ENCODE measurements at places on chromosomes 2 and 18.
A peak's percentile ranks its signal among the peaks of the same experiment; 100 is the strongest.

DNA sequence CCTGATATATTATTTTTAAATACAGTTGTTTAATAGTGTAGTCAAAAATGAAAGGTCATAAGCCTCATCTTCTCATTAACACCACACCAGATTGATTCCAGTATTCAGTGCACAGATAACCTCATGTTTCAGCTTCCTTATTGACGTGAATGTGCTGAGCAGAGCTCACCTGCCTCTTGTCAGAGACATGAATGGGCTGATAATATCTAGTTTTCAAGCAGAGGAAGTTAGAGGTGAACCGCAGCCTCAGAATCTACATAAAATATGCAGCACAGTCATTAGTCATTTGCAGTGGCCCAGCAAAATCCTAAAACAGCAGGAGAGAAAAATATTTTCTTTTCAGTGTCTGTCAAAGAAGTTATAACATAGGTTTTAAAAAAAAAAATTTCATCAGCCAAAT lies 216.2 kb downstream of the GBX2 start:
- DNase-seq = peak; percentile 25

GRCh38 chr2:234861841-234862735 lies 89.7 kb upstream of the SH3BP4 start:
- no peak for DNase-seq

DNA sequence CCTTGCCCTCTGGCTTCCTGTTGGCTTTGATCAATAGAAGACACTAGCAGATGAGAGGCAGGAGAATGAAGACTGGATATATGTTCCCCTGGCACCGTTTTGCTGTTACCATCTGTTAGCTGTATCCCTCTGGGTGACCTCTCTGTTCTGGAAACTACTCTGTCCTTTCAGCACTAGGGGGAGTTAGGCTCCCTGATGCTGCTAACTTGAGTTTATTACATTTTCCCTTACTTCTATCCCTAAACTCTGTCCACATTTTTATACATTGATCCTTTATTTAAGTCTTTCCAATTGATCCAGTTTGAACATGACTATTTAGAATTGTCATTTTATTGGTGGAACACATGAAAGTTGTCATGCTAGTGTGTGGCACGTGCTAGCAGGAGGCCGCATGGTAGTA lies 1014.3 kb upstream of the CDH2 start:
- no peak for DNase-seq

- DNase-seq = no peak
Measured at GRCh38 chr2:176892676-176893226, 319.8 kb upstream of the HNRNPA3 start.

GRCh38 chr2:60352491-60353405 lies 200.7 kb downstream of the BCL11A start:
- no peak for DNase-seq

- DNase-seq = no peak
Measured at GRCh38 chr18:78376046-78376445, 603.6 kb upstream of the SALL3 start.

DNA sequence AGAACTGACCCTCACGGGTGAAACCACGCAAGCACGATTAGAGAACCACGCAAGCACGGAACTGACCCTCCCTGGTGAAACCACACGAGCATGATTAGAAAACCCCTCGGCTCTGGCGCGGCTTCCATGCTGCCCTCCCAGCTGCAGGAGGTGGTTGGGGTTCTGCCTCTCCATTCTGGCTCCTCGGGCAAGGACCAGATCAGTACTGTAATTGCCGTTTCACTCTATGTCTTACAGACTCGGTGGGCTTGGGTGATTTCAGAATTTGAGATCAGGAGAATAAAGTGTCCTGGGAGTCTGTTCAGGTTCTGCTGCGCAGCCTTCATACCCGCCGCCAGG lies 58.3 kb upstream of the KCNG2 start:
- no peak for DNase-seq

DNA sequence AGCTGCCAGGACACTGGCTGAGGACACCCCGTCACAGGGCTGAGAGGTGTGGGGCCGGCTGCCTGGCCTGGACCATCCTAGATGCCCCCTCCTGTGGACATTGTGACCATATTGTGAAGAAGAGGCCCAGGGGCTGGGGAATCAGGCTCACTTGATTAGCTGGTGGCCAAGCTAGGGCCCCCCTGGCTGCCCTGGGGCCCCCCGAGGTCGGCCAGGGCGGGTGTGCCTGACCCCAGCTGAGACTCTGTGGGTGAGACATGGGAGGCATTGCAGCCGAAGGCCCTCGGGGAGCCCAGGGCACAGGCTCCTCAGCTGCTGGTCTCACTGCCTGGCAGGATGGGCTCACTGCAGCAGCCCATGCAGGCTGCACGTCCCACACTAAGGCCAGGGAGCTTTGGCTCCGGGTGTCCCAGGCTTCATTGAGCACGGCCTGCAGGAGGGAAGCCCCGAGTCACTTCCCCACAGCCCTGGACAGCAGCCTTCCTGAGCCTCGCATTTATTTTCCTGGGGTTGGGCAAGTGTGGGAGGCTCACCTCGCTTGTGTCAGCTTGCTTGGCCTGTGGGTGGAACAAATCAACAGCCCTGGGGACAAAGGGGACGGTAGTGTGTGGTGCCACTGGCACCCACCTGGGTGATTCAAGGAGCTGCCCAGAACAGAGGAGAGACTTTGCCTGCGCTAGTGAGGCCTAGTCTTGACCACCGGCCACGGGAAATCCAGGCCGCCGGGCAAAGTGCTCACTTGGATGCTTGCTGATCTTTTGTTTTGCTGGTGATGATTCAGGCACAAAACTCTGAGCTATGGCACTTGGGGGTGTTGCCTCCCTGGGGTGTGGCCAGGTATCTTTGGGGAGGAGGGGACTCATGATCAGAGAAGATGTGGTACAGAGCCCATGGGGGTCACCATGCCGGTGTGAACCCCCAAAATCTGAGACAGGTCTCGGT lies 1.3 kb downstream of the GAL3ST2 start:
- DNase-seq = no peak

DNA sequence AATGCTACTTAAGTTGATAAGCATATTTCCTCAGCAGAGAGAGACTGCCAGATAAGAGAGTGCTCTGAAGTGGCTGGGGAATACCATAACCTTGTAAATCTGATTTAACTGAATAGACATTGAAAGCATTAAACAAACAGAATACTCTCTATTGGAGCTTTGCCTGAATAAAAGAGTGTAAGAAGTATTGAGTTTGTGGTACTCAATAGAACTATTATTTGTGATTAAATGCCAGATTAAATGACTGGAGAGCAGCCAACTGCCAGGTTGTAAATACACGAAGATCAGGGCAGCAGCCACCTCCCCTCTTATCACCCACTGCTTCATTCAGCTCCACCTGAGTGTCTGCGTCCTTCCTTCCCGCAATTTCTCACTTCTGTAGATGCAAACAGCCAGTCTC lies 373.6 kb downstream of the DCDC2C start:
- DNase-seq = no peak

DNA sequence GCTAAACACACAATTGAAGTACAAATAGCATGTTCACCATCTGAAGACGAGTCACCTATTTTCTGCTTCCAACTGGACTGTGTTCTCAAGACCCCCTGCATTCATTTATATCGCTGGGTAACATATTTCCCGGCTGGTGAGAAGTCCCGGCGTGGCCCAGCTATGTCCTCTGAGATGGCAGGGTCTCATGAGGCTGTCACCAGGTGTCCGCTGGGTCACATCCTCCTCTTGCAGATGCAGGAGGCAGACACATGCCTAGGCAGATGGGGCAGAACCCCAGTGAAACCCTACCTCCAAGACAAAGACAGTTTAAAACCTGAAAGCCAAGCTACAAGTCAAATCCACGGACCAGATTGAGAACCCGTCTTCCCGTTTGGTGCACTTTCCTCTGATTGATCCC lies 36.8 kb upstream of the UBE2F start:
- no peak for DNase-seq

DNA sequence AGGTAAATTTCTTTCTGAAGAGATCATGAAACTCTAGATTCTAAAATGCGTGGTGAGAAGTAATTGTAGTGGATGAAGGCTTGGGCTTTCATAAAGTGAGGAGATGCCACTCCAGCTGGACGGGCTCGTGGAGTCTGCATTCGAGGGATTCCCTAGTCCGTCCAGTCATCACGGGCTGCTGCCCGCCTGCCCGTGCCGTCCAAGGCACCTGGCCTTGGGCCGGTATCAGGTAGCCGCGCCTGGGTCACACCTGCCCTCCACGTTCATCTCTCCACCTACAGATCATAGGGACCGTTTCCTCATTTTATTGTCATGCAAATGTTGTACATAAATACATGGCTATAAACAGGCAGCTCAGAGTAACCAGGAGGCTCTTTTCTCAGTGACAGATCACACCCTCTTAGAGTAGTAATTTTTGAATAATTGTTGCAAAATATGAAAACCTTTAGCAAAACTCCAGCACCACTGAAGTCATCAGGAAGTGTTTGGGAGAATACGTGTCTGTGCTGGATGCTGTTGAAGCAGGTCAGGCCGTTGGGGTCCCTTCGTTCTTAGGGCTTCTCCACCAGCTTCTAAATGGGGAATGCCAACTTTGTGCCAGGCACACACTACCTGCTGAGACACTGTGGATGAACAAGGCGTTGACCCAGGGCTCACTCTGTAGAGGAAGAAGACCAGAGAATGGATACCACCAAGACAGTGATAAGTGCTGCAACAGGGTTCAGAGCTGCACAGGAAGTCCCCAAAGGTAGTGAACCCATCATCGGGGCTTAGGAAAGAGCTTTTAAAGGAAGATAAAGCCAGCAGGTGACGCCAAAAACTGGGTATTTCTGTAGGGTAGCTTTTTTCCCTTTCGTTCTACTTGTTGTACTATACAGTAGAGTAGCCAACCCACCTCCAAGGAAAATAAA lies 112.5 kb downstream of the FAM210A start:
- no peak for DNase-seq
